ENCODE measurements at places on chromosomes 2 and 18.

DNA sequence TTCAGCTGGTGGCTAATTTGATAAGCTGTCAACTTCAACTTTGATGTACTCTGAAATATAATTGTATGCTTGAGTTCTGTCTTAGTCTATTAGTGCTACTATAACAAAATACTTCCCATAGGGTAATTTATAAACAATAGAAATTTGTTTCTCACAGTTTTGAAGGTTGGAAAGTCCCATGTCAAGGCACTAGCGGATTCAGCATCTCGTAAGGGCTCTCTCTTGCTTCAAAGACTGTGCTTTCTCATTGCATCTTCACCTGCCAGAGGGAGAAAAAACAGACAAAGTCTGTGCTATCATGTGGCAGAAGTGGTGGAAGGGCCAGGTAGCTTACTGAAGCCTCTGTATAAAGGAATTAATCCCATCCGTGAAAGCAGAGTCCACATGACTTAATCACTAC is 409.2 kb downstream of the CDH7 start:
- no peak for DNase-seq

DNA sequence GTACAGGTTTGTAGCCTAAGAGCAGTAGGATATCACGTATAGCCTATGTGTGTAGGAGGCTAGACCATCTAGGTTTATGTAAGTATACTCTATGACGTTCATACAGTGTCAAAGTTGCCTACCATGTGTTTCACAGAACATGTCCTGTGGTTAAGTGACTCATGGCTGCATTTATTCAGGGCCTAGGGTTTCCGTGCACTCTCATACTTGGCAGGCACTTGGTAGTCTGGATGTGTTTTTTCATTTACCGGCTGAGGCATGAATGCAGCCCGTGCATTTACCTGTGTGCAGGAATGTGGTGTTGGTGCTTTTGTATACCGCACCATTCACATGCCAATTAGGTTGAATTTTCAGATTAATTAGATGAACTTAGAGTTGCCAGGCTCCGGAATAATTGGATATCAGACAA is 43.4 kb downstream of the MYL12B start:
- peak; percentile 69 for DNase-seq

DNA sequence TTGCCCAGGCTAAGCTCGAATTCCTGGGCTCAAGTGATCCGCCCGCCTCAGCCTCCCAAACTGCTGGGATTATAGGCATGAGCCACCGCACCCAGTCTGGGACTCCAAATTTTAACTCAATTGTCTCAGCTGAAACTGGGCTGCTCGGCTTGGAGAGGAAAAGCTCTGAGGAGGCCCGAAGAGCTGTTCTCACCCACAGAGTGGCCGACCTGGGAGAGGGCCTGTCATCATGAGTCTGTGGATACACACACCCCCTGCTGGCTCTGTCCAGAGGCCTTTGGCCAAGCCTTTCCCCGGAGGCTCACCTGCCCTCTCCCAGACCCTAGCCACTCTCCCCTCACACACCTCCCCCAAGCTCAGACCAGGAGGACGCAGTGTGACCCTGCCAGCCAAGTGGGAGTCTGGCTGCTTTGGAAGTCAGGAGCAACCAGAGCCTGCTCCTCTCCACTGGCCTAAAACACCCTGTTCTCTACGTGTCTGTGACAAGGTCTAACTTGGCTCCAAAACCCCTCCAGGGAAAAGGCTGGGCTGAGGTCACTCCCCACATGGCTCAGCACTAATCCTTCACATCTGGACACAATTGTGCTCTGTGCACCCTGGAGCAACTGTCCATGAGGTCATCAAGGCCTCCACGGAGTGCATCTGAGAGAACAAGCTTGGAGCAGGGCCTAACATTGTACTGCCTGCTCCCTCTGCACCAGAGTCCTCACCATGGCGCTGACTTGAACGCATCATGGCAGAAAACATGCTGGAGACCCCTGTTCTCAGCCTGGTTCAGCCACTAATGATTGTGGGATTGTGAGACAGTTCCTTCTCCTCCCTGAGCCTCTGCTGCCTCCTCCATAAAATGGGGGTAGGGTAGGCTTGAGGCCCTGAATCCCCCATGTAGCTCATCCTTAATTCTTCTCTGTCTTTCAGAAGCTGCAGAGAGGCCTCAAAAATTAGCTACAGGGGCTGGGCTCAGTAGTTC is 49.9 kb upstream of the RAB6C start:
- no peak for DNase-seq

GRCh38 chr2:207849443-207849842 is 79.7 kb upstream of the FZD5 start:
- no peak for DNase-seq

DNA sequence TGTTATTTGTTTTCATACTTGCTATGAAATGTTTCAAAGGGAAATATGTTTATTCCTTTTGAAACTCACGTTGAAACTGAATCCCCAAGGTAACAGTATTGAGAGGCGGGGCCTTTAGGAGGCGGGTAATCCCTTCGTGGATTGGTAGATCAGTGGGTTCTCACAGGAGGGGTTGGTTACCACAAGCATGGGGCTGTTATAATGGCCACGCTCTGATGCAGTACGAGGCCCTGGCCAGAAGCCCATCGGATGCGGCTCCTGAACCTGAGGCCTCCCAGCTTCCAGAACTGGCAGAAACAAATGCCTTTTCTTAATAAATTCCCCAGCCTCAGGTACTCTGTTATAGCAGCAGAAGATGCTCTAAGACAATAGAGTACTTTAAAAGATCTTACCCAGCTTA is 135.7 kb downstream of the ASB1 start:
- DNase-seq, result no peak

GRCh38 chr2:1374287-1374686 is 39.0 kb upstream of the TPO start:
- DNase-seq, result no peak

GRCh38 chr2:219995991-219996765 is 368.7 kb downstream of the SLC4A3 start:
- DNase-seq, result no peak
